ENCODE measurements at places on chromosomes 1 and 21.

- no peaks in the 10 kb centered on the region for H3K36me3 ChIP-seq
- no peaks in the 10 kb centered on the region for H3K27me3 ChIP-seq
- no peak overlapping the region for H3K27ac ChIP-seq
- no peak for DNase-seq
- H3K4me1 ChIP-seq: peaks cover 3% of the 10 kb centered on the region
These were observed 196.1 kb downstream of the AMY1C start for GRCh38 chr1:103945774-103946173.

GRCh38 chr1:218679988-218680748 lies 335.0 kb downstream of the TGFB2 start:
- no peak overlapping the region for H3K27ac ChIP-seq
- no peak overlapping the region for H3K4me3 ChIP-seq
- H3K36me3 ChIP-seq: no peaks in the 10 kb centered on the region
- DNase-seq: no peak
- H3K4me1 ChIP-seq: no peaks in the 10 kb centered on the region

DNA sequence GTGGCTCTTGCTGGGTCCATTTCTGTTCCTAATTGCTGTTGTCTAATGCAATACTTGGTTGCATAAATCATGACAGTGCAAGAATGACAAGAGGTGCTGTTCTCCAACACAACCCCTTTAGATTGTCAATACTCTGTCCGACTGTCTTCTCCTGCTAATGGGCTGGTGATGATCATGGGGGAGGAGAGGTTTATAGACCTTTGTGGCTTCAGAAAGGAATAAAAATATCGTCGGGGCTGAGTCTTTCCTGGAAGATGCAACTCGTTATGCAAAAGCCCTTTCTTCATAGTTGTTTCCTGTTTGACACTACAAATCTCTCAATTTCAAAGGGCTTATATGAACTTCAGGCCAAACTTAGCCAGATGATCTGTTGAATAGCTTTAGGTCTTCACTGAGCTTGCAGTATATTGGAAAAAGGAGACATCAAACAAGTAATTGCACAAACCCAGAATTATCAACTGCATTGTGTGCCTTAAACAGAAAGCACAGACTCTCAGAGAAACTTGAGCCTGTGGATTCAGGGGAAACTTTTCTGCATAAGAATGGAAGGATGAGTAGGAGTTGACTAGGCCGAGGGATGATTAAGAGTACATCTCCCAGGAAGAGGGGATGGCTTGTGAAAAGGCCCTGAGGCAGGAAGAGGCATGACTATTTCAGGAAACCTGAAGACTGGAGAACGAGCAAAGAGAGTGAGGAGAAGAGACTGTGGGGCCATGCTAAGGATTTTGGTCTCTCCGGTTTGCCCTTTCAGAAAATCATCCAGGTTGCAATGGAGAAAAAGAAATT lies 107.6 kb downstream of the TSEN15 start:
- H3K27me3 ChIP-seq: peaks cover 3% of the 10 kb centered on the region
- H3K4me1 ChIP-seq: no peaks in the 10 kb centered on the region
- DNase-seq: no peak
- no peaks in the 10 kb centered on the region for H3K36me3 ChIP-seq
- H3K27ac ChIP-seq: no peak overlapping the region

DNA sequence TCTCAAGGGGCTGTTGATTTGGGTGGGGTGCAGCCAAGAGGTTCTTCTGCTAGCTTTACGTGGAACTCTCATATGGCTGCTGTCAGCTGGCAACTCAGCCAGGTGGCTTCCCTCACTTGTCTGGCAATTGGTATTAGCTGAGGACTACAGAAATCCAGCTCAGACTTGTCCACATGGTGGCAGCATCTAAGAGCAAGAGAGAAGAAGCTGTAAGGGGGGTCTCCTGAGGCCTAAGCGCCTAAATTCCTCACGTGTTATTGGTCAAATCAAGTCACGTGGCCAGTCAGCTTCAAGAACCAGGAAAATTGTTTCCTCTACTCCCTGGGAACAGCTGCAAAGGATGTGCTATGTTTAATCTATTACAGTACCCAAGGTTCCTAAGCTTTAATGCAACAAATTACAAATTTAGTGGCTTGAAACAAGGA lies 4.2 kb upstream of the DYRK3 start:
- H3K36me3 ChIP-seq: peaks cover 2% of the 10 kb centered on the region
- H3K4me1 ChIP-seq: peaks cover 6% of the 10 kb centered on the region
- H3K27ac ChIP-seq: no peak overlapping the region
- no peak overlapping the region for H3K4me3 ChIP-seq
- H3K27me3 ChIP-seq: peaks cover 4% of the 10 kb centered on the region

GRCh38 chr1:226523646-226524406 lies 24.7 kb upstream of the STUM start:
- DNase-seq: no peak
- no peak overlapping the region for H3K4me3 ChIP-seq
- peaks cover 6% of the 10 kb centered on the region for H3K27me3 ChIP-seq
- H3K36me3 ChIP-seq: peaks cover 2% of the 10 kb centered on the region
- H3K4me1 ChIP-seq: peaks cover 3% of the 10 kb centered on the region

DNA sequence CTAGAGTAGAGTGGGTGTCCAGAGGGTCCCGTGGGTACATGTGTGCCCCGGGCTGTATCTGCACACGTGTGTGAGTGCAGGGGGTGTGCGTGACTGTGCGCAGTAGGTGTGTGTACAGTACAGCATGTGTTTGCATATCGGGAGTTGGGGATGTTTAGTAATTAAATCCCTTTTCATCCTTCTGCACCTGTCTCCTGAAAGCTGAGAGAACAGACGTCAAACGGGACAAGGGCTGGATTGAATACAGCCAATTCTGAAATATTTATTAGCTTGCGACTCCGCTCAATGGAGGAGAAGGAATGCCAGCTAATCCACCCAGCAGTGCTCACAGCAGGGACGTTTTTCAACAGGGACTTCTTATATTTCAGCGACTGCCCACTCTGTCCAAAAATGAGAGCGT lies 44.7 kb upstream of the CASZ1 start:
- H3K4me3 ChIP-seq: no peak overlapping the region
- H3K36me3 ChIP-seq: no peaks in the 10 kb centered on the region
- H3K27me3 ChIP-seq: peaks cover 28% of the 10 kb centered on the region
- no peak for DNase-seq
- no peak overlapping the region for H3K27ac ChIP-seq

GRCh38 chr1:111516005-111516535 lies 12.6 kb upstream of the ADORA3 start:
- H3K36me3 ChIP-seq: no peaks in the 10 kb centered on the region
- DNase-seq: peak; percentile 45
- H3K27me3 ChIP-seq: no peaks in the 10 kb centered on the region
- H3K27ac ChIP-seq: peak overlapping the region; percentile 90

DNA sequence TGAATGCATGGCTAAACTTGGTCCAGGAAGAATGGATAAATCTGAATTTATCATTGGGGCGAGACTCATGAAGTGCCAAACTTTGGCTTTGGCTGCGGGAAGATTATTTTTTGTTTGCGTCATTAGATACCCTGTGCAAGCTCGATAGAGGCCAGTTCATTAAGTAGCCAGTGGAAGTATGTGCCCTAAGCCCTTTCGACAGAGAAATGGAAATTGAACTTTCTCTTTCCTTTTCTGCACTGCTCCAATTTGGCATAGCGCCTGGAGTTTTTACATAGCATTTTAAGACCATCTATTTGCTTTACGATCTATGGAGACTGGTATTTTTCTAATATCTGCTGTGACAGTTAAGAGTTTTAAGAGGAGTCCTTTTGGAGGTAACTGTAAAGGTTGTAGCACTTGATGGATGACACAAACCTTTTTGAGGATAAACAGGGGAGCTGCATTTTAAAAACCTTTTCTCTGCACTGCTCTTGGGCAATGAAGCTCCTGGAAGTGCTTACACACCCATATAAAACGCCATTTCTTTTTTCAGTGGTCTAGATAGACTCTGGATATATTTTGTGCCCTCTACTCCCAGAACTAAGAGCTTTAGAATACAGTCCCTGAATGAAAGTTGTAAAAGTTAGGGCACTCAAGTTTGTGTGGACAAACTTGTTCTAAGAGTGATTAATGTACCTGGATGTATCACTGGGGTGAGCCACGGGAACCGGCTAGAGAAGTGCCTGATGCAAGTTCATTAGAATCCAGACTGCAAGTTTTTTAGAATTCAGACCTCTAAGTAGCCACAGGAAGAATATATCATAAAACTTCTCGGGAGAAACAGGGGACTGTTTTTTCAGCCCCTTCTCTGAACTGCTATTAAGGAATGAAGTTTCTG lies 41.3 kb upstream of the CFHR3 start:
- no peaks in the 10 kb centered on the region for H3K36me3 ChIP-seq
- no peak overlapping the region for H3K4me3 ChIP-seq
- H3K27me3 ChIP-seq: no peaks in the 10 kb centered on the region
- no peak for DNase-seq

- no peak overlapping the region for H3K27ac ChIP-seq
- H3K4me3 ChIP-seq: no peak overlapping the region
- H3K36me3 ChIP-seq: no peaks in the 10 kb centered on the region
- no peak for DNase-seq
- H3K4me1 ChIP-seq: no peaks in the 10 kb centered on the region
- H3K27me3 ChIP-seq: peaks cover 5% of the 10 kb centered on the region
These were observed 119.1 kb upstream of the GALNT2 start for GRCh38 chr1:229947968-229948367.

DNA sequence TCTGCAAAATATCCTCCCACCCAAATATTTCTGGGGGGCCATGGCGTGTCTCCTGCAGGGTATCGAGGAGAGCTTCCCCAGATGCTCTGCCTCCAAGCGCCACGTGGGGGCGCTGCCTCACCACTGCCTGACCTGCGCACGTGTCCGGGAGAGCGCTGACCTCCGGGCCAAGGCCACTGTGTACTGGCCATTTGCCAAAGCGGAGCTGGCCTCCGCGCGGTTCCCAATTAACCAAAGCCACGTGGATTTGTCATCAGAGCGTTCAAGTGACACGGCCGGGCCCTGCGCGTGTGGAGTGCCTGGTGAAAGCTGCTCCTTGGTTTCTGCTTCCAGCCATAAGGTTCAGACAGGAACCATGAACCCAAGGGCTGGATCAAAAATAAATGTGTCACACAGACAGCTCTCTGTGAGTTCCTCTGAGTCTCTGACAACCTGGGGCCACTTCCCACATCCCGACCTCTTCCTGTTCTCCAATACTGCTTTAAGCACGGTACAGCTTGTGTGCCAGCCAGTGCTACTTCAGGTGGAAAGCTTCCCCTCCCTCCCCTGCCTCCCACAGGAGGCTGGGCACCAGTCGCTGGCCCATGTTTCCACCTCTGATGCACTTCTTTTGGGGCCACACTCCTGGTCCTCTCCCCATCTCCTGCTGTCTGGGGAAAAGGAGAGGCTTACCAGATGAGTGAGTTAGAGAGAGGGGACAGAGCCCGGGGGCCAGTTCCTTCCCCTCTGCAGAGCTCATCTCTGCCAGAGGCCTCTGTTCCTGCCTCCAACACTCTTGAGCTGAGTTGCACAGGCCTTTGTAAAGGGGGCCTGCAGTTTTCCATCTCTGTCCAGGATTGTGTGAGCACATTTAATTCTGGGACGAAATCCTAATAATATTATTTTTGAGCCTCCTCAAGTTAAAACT lies 26.1 kb downstream of the ZP4 start:
- no peak for DNase-seq
- H3K4me3 ChIP-seq: no peak overlapping the region
- no peaks in the 10 kb centered on the region for H3K36me3 ChIP-seq
- no peak overlapping the region for H3K27ac ChIP-seq

DNA sequence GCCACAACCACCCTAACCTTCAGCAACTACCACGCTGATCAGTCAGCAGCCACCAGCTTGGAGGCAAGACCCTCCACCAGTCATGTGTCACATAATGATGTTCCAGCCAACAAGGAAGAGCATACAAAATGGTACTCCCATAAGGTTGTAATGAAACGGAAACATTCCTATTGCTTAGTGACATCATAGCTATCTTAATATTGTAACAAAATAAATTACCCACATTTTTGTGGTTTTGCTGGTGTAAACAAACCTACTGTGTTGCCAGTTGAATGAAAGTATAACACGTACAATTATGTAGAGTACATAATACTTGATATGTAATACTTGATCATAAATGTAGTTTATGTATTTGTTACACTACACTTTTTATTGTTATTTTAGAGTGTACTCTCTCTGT lies 1363.2 kb upstream of the ADGRL4 start:
- no peaks in the 10 kb centered on the region for H3K36me3 ChIP-seq
- no peaks in the 10 kb centered on the region for H3K27me3 ChIP-seq
- no peaks in the 10 kb centered on the region for H3K4me1 ChIP-seq
- no peak overlapping the region for H3K27ac ChIP-seq

DNA sequence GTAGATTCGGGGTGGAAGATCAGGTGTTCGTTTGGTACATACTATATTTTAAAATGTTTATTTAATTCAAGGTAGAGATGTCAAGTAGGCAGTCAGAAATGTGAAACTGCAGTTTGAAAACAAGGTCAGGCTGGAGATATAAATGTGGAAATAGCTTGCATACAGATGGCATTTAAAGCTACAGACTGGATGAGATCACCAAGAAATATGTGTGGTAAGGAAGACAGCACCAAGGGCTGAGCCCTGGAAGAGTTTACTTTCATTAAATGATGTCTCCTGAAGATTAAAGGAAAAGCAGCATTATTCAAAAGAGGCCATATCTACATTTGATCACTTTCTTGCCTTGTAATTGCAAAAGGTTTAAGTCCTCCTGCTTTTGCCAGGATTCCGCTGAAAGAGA lies 271.3 kb downstream of the PTBP2 start:
- H3K4me1 ChIP-seq: no peaks in the 10 kb centered on the region
- H3K4me3 ChIP-seq: no peak overlapping the region
- no peak overlapping the region for H3K27ac ChIP-seq
- peaks cover 5% of the 10 kb centered on the region for H3K27me3 ChIP-seq
- no peaks in the 10 kb centered on the region for H3K36me3 ChIP-seq

DNA sequence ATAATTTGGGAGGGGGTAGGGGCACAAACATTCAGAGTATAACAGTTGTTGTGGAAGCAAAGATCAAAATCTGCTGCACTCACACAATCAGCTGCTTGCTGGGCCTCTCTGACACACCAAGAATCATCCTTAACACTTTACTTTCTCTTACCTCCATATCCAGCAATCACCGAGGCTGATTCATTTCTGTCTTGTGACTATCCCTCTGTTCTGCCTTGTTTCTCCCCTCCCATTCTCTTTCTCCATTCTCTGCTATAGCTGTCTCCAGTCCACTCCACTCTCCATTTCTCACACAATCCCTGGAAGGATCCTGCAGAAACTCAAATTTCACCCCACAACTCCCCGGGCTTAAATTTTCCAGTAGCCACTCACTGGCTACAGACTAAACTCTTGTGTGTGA lies 91.8 kb upstream of the NGF start:
- H3K4me1 ChIP-seq: no peaks in the 10 kb centered on the region
- DNase-seq: no peak
- H3K36me3 ChIP-seq: no peaks in the 10 kb centered on the region
- no peak overlapping the region for H3K27ac ChIP-seq
- H3K27me3 ChIP-seq: peaks cover 2% of the 10 kb centered on the region
- H3K4me3 ChIP-seq: no peak overlapping the region

GRCh38 chr1:11501491-11501897 lies 22.5 kb downstream of the DISP3 start:
- peaks cover 6% of the 10 kb centered on the region for H3K36me3 ChIP-seq
- H3K27me3 ChIP-seq: peaks cover 18% of the 10 kb centered on the region

DNA sequence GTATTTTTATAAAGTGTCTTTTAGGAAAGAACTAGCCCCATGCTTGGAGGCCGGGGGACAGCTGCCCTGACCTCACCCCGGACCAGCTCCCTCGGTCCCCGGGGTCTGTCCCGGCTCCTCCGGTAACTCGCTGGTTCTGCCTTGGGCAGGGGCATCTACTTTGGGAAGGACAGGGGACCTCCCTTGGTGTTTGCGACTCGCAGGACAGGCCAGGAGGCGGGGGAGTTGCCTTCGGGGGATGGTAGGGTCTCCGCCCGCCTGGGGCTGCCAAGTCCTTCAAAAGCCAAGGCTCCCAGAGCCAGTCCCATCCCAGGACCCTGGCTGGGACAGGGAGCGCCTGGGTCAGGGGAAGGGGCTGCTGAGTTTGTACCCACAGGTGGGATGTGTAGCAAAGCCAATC lies 157.9 kb downstream of the PEX14 start:
- H3K4me3 ChIP-seq: no peak overlapping the region
- no peak for DNase-seq
- H3K27ac ChIP-seq: no peak overlapping the region
- H3K4me1 ChIP-seq: no peaks in the 10 kb centered on the region
- H3K27me3 ChIP-seq: no peaks in the 10 kb centered on the region
- peaks cover 11% of the 10 kb centered on the region for H3K36me3 ChIP-seq
